ENCODE measurements at places on chromosomes 7 and 10.

GRCh38 chr7:66741-67140 lies 125.6 kb upstream of the FAM20C start:
- DNase-seq, result no peak

DNA sequence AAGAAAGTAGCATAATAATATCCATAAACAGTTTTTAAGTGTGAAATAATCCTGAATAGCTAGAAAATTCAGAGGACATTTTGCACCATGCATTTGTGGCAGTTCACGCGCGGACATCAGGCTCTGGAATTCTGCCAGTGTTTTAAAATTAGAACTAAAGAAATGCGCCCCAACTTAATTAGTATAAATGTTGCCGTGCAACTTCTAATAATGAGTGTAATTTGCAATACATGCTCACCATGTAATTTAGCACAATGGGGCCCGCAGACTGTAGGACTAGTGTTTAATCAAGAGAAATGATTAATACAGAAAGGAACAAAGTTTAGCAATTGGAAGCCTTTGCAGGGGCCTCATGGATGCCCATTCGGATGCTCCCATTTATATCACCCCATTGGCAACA lies 96.6 kb downstream of the PTPRE start:
- DNase-seq, result no peak

DNA sequence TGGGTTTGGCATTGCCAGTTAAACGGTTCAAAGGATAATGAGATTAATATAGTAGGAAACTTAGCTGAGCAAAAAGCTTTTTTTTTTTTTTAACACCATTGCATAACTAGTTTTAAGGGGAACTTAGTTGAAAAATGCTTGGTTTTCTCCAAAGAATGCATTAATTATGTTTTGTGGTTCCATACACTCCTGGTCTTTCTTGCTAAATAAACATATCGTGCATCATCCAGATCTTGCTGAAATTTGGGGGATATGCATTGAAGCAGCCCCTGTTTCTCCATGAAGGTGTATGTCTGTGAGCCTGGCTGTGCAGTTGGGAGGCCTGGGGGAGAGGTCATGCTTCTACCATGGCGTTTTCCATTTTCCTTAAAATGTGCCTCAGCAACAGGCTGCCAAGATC lies 558.2 kb upstream of the GALNT17 start:
- DNase-seq, result no peak

DNA sequence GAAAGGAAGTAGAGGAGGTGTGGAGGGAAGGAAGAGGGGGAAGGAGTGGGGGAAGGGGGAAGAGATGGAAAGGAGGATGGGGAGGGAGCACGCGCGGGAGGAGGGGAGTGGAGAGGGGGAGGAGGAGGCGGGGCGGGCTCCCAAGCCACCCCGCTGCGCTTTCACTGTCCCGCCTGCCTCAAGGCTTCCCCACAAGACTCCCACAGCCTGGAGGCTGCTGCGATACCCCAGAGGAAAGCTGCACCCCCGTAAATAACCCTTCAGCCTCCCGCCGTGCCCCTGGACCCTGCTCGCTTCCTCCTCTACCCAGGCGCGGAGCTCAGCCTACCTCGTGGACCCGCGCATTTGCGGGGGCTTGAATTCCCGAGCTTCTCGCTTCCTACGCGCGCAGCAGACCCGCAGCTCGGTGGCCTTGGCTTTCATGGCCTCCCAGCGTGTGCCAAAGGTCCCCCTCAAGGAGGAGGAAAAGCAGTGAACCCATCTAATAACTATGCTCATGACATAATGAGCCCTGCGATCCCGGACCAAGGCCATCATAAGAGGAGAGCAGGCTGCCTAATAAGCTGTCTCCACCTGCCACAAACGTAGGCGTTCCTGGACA lies at the start of gene C10orf67:
Gene C10orf67, minus strand, starts transcription at position 557 of the 601 bp plus-strand sequence. Its CDS starts 23 bp downstream, at position 534.
- DNase-seq, result no peak

DNA sequence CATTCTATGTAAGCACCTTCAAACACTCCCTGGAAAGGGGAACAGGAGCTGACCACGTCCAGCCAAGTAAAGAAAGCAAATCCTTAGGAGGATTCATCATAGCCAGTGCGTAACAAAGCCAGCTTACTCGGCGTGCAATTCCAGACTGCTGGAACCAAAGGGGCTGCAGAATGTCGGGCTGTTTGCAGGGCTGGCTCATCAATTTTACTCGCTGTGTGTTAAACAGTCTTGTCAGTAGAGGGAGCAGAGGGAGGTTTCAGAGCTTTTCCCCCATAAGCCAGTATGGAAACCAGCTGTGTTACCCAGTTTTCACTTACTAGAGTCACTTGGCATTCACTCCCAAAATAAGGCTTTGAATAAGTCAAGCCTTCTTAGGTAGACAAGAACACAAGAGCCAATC lies 127.1 kb downstream of the KMT2E start:
- DNase-seq, result peak; percentile 3

DNA sequence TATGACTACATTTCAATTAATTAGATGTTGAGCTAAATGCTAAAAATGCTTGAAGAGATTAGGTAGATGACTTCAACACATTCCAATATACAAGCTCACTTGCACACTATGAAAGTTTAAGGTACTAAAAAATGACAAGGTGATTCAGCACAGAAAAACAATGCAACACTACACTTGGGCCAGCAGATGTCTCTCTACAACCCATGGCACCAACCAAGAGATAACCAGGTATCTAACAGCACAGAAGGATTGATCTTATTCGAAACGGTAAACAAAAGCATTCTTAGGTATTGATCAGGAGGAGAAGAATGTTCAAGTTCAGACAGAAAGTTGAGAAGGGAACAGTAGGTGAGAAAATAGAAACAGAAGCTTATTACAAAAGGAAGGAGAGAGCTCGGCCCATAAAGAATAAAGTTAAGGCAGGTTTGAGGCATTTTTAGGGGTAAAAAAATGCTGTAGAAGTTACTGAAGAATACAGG lies 248.2 kb upstream of the KLF14 start:
- no peak for DNase-seq

DNA sequence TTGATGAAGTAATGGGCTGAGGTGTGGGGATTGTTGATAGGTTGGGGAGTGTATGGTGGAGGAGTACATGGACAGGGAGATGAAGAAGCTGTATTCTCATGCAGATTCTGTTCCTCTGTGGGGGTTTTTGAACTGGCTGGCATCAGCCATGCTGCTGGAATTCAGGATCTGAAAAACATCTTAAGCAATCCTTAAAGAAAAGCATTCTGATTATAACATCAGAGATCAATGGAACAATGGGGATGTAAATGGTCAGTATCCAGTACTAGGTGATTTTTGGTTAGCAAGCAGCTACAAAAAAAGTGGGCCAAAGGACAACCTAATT lies 247.5 kb upstream of the GALNT17 start:
- no peak for DNase-seq

- DNase-seq, result no peak
These were observed 13.9 kb downstream of the SND1 start for GRCh38 chr7:127665922-127666321.

DNA sequence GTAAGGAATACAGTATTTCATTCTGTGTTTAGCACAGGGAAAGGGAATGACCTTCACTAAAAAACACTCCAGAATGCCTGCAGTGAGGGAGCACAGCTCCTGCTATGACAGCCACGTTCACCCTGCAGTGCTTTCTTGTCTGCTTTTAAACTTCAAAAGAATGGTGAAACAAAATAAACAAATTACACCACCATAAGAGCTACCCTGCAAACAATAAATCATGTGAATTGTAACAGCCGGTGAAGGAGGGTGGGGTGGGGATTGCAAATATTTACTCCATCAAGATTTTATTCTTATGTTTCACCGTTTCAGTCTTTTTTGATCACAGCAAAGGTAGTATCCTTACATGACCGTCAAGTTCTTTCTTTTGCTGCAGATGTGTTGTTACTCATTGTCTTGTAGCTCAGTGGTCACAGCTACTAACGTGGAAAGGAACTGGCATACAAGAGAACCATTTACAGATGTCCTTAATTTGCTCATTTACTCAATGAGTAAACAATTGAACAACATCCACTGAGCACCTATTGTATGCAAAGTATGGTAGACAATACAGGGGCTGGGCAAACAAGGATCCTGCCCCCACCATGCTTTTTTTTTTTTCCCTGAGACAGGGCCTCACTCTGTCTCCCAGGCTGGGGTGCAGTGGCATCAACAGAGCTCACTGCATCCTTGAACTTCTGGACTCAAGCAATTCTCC lies 4.1 kb upstream of the CHN2 start:
- DNase-seq, result no peak

GRCh38 chr7:7254908-7255307 lies 72.6 kb downstream of the C1GALT1 start:
- DNase-seq, result no peak

DNA sequence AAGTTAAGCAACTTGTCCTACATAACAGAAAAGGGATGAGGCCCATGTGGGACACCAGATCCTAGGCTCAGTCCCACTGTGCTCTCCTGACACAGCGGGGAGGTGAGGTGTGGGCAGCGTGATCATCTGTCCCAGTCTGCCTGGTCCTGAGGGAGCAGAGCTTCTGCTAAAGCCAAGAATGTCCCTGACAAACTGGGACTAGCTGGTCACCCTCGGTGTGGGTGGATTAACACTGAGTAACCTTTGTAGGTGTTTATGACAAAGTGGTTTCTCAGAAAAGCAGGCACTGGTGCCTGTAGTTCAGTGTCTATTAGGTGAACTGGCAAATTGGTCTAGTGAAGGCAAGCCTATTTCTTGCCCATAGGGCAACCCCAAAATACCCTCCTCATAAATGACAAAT lies 127.8 kb upstream of the HABP2 start:
- no peak for DNase-seq

GRCh38 chr7:42545049-42545724 lies 308.2 kb upstream of the GLI3 start:
- no peak for DNase-seq

- no peak for DNase-seq
These were observed 1.2 kb downstream of the KCNMA1 start for GRCh38 chr10:77636282-77636966.

DNA sequence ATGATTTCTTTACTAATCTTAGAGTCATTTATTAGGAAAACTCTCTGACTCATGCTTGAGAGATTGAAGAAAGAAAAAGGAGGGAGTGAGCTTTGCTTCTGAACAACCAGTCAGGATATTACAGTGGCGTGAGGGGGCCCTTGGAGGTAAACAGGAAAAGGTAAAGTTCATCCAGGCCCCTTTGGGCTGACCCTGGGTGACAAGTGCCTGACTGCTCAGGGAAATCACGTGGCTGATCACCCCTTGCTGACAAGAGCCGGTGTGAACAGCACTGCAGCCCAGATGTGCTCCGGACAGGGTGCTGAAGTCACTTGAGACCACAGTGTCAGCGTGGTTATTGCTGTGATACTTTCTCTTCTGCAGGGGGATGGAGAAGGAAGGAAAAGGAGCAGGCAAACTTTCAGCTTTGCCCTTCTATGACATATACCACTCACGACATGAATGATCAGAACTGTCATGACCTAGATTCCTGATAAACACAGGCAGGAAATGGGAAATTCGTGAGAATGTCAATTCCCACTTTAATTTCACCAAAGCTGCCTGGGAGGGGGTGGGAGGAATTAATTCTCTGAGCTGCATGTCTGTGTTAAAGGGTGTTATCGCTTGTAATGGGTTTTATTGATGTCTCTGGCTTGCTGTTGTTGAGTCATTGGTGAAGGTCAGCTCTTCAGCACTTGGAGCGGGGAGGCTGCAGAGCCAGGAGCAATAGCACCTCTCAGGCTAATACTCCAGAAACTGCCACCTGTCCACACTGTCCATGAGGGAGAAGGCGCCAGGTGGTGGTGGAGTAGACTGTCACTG lies 139.8 kb upstream of the AOAH start:
- DNase-seq, result no peak

GRCh38 chr7:42272793-42273665 lies 36.0 kb upstream of the GLI3 start:
- DNase-seq, result peak; percentile 44

- DNase-seq, result peak; percentile 67
These were observed 25.4 kb upstream of the ANK3 start for GRCh38 chr10:60414877-60415585.

DNA sequence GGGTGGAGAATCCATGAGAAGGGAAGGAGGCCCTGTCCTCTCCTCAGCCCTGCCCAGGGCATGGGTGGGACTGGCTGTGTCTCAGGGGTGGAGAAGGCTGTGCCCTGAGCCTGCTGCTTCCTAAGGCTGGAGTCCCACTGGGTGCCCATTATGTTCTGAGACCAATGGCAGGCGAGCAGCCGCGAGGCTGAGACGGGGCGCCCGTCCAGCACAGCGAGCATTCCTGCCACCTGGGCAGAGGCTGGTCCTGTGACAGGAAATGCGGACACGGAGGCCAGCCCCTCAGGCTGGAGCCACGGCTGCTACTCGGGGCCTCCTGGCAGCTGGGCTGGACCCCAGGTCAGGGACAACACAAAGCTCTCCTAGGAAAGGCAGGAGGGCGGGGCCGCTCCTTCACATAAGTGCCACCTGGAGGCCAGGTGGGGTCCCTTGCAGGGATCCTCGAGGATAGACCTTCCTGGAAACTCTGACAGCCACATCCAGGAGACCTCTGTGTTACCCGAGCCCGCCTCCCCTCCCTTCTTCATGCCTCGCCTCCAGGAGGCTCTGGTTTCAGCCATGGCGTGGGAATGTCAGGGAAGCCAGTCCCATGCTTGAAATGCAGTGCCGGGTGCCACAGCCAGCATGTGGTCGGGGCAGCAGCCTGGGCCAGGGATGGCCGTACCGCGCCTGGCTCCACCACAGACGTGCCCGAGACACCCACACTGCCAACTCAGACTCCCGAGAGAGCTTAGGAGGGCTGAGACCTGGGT lies 173.9 kb downstream of the USP6NL start:
- DNase-seq, result no peak

GRCh38 chr7:86914551-86914950 lies 144.9 kb downstream of the ELAPOR2 start:
- DNase-seq, result no peak

DNA sequence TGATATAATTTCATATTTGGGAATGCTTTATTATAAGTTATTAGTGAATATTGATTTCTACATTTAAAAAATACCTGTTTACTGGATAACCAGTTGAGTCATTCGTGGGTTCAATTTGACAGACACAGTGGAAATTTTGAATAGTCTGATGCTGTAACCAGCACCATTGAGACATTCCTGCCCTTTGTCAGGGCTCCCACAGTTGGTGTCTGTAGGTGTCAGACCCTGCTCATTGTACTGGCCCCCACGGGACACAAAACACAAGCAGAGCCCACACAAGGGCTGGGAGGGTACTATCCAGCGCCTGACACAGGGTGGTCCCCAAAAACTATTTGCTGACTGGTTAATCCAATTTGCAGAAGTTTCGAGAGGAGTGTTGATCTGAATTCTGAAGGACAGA lies 35.9 kb downstream of the EEPD1 start:
- no peak for DNase-seq

All from AG09309 (cell line).